Stimulated activated CD4-positive, alpha-beta T cell treated with anti-CD3 and anti-CD28 coated beads, Interleukin-2, amount 100 ng/mL, for 4 hours (primary cell): ENCODE measurements at places on chromosomes 7 and 10.
A peak's percentile ranks its signal among the peaks of the same experiment; 100 is the strongest.

GRCh38 chr7:98395481-98395880 lies 5.4 kb downstream of the BAIAP2L1 start:
- no peak for DNase-seq

DNA sequence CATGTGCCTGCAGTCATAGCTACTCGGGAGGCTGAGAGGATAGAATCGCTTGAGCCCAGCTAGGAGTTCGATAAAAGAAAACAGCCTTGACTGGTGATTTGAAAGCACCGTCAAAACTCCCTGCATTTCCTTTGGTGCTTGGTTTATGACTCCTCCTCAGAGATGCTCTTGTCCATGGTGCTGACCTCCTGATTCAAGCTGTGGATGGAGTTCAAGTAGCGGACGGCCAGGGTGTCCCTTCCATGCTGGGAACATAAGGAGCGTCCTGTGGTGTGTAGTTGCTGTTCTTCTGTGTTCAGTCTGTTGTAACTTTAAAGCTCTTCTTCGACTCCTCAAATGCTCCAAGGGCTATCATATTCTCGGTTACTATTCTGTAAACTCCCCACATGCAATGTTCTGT lies 382.5 kb upstream of the KIAA1217 start:
- no peak for DNase-seq

GRCh38 chr10:18767981-18768380 lies 108.8 kb downstream of the ARL5B start:
- no peak for DNase-seq

DNA sequence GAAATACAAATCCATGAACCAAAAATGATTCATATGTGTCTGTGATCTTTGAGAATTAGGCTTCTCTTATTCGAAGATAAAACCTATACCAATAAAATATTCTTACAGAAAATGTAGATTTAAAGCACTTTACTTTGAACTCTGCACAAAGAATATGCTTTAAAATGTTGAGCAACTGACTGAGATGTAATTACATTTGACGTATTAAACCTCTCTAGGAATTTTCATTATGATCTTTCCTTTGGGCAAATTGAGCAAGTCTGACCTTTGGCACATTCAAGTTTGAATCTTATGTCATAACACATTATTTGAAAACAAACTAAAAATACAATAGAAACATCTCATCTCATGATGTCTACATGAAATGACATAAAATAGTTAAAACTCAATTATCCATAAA lies 69.2 kb upstream of the AHR start:
- DNase-seq = no peak

DNA sequence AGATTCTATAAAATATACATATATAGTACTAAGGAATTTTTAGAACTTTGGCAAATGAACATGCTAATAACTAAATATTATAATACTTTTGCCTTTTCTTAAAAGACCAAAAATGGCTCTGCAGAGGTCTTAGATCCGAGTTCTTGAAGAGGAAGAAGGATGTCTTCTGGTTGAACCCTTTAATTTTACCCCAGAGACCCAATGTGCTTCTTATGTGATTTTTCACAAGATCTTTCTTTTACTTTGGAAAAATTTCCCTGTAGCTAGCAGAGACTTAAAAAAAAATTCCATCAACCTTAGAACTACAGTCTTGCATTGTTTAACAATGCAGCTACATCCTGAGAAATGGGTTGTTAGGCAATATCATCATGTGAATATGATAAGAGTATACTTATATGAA lies 663.2 kb downstream of the PARD3 start:
- DNase-seq = no peak

- DNase-seq = peak; percentile 82
Measured at GRCh38 chr7:151083071-151083823, at the start of gene TMUB1. TMUB1 (minus strand) TSS chr7:151083493; CDS start chr7:151082563, 930 bp downstream.

- DNase-seq = peak; percentile 39
Measured at GRCh38 chr10:91201213-91201996, 19.1 kb upstream of the PCGF5 start.

- peak; percentile 0 for DNase-seq
Measured at GRCh38 chr10:13930120-13930519, 343.4 kb downstream of the PRPF18 start.

GRCh38 chr7:101549734-101550133 lies 79.4 kb downstream of the MYL10 start:
- DNase-seq = no peak

DNA sequence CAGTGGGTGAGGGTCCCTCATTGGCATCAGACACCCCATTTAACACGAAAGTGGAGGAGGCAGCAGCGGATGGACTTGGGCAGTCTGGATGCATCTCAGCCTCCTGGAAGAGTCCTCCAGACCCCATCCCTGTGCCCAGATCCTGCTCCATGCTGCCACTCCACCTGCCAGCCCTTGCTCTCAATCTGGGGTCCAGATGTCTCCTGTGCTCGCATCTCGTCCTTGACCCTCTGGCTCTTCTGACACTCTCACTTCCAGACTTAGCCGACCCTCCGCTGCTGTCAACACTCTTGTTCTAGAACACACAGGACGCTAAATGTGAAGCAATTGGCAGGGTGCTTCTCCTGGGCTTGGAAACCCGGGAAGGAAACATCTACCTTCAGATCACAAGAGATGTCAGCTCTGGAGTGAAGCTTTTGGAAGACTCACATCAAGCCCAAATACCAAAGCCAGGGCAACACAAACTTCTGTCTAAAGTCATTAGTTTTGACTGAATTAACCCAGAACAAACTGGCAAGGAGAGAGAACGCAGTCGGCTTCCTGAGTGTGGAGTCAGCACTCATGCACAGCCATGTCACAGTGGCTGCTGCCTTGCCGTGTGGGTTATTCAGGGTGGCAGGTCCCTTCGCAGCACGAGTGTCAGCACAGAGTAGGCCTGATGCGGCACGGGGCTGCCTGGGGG lies 379.1 kb downstream of the TCERG1L start:
- DNase-seq = no peak

DNA sequence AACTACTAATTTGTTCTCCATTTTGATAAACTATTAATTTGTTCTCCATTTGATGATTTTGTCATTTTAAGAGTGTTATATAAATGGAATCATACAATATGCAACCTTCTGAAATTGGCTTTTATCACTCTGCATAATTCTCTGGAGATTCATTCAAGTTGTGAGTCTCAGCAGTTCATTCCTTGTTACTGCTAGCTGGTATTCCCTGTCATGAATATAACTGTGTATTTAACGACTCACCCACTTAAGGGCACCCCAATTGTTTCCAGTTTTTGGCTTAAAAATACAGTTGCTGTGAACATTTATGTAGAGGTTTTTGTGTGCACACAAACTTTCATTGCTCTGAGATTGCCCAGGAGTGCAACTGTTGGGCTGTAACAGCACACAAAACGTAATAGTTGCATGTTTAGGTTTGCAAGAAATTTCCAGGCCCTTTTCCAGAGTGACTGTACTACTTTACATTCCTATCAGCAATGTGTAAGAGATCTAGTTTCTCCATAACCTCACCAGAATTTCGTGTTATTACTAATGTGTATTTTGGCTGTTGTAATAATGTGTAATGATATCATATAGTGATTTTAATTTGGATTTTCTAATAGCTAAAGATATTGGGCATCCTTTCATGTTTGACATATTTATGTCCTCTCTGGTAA lies 153.2 kb upstream of the ADCY1 start:
- no peak for DNase-seq

DNA sequence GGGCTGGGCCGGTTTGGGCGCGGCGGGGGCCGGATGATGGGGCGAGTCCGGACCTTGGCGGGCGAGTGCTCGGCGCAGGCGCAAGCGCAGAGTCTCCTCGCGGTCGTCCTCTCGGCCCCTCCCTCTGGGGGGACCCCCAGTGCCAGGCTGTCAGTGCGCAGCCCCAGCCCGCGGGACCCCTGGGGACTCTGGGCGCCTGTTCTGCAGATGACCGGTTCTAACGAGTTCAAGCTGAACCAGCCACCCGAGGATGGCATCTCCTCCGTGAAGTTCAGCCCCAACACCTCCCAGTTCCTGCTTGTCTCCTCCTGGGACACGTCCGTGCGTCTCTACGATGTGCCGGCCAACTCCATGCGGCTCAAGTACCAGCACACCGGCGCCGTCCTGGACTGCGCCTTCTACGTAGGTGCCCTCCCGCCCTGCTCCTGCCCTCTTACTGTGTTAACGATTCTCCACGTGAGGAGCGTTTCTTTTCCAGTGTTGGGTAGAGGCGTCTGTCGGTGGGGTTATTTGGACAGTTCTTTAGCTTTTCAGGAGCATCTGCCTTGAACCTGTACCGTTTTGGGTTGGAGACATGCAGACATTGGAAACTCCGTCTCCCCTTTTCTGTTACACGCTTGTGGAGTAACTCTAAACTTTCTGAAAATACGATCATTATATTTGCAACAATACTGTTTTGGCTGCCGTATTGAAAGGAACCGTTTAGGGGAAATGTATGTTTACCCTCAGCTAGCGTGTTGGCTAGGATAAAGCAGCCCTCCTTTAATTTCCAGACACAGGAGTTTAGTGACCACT lies 706 bp downstream of the BUB3 start:
- DNase-seq = no peak

GRCh38 chr10:18610517-18610916 lies 40.9 kb downstream of the NSUN6 start:
- DNase-seq = no peak

GRCh38 chr7:33958104-33958503 lies 52.8 kb downstream of the BMPER start:
- DNase-seq = no peak

DNA sequence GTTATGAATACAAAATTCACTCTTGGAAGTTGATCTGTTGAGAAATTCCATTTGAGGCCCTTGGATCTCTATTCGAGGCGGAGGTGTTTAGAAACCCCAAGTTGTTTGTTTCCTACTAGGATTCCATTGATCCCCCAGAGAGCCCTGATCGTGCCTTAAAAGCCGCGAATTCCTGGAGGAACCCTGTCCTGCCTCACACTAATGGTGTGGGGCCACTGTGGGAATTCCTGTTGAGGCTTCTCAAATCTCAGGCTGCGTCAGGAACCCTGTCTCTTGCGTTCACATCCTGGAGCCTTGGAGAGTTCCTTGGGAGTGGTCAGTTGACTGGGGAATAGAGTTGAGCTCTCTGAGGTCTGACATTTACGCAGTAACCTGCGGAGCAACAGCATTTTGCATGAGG lies 1.2 kb downstream of the CFAP69 start:
- no peak for DNase-seq

DNA sequence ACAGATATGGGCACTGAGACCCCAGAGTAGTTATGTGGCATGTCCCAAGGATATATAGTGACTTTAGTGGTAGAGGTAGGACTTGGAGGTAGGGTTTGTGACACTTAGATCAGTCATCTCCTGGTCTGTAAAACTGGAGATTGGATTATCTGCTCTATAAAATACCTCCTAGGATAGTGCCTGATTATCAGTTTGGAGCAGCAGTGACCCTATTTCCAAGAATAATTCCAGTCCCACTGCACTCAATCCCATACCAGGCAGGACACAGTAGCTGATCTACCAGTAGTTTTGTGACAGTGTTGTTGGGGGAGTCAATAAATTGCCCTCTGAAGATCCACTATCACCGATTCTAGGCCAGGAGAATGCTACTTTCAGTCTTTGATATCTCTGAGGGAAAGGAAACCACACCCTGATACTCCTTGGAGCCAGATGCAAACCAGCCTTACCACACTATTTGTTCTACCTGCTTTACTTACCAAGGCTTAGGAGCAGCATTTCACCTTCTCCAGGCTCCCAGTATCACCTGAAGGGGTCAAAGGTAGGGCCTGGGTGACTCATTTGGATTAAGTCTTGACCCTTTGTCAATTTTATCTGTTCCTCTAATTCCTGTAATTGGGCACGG lies 30.6 kb downstream of the KMT2E start:
- no peak for DNase-seq

DNA sequence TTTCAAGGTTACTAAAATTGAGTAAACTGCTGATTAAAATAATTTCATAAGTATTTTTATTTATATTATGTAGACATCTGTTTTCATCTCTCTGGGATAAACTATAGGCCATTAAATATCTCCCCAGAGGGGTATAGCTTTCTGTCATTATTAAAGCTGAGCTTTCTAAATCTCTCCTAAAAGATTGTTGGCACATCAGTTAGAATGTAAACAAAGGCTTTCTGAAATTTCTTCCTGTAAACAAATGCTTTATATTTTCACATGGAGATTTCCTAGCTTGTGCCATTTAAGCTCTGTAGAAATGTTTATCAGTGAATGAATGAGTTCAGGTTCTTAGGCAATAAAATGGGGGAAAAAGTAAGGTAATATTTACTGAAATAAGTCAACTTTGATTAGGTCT lies 35.7 kb downstream of the PPP1R9A start:
- DNase-seq = no peak

DNA sequence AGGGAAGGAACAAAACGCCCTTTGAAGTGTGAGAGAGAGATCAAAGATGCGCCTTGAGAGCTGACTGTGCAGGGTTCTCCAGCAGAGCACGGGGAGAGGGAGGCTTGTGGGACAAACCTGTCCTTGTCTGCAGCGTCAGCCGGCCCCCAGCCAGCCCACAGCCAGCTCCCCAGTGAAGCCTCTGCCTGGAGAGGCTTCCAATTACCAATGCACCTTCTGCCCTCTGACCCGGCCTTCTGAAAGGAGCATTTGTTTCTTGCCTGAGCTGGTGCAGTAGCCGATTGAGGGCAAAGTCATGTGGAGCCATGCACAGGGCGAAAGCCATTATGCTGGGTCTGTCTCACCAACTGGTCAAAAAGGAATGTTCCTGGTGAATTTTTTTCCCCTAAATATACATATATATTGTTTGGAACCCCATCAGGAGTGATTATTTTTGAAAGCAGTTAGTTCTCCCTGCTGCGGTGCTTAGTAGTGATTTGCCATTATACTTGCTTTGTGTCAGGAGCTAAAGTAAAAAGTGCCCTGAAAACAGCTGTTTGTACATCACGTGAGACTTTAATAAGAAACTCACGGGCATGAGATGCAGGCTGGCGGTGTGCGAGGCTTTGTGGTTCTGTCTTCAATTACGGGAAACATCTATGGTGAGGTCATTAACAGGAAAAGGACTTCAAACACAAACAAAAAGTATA lies 268.6 kb downstream of the KLF6 start:
- no peak for DNase-seq

DNA sequence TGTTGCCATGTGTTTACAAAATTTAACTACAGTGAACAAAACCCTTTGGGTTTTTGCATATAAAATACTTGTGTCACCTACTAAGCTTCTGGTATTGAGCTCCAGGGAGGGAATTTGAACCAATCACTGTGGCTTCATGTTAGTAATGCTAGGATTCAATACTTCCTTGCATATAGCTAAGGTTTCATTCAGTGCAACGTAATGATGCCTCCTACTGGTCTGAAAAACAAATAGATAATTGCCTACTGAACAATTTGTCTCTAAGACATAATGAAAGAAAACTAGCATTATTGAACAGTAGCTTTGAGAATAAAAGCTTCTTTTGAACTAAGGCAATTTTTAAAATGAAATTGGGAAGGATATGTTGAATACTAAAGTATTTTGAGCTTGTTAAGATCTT lies 244.4 kb downstream of the ZWINT start:
- no peak for DNase-seq

- no peak for DNase-seq
Measured at GRCh38 chr10:46094931-46095750, 49.1 kb upstream of the MSMB start.

DNA sequence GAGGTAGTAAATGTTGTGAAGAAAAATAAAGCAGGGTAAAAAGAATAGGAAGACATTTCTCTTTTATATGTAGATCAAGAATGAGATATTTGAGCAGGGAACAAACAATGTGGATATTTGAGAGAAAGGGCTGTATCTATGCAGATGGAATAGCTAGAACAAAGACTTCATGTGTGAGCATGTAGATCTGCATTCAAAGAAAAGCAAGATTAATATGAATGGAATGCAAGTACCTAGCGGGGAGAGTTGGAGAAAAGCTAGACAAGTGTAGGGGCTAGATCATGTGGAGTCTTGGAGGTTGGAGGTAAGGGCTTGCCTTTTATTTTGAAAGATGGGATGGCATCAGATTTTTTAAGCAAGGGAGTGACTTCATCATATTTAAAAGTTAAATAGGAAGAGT lies 27.1 kb downstream of the SHOC2 start:
- no peak for DNase-seq
